ENCODE measurements at places on chromosomes 4 and X.

GRCh38 chr4:139333046-139333445 is 30.8 kb upstream of the NDUFC1 start:
- DNase-seq: no peak

GRCh38 chr4:38654273-38654672 is 9.7 kb upstream of the KLF3 start:
- DNase-seq: no peak

DNA sequence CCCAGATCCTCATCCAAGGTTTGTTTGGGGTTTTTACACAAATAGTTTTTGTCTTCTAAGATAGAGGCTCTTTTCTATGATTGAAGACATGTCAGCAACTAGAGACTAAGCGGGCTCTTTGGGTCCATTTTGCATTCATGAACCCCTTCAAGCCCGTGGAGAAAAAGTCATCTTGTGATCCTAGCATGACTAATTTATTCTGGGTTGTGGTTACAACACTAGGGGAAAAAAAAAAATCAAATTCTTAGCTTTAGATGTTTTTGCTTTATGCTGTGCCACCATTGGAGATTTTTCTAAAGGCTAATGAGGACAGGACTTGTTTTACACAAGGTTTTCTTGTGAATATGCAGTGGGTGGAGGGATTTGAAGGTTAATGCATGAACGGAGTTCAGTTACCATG is 440.0 kb downstream of the PCDH7 start:
- no peak for DNase-seq

- DNase-seq: no peak
Observed at GRCh38 chrX:40912166-40912565, 173.1 kb upstream of the USP9X start.

GRCh38 chrX:124736553-124737270 is 390.3 kb downstream of the SH2D1A start:
- DNase-seq: no peak

DNA sequence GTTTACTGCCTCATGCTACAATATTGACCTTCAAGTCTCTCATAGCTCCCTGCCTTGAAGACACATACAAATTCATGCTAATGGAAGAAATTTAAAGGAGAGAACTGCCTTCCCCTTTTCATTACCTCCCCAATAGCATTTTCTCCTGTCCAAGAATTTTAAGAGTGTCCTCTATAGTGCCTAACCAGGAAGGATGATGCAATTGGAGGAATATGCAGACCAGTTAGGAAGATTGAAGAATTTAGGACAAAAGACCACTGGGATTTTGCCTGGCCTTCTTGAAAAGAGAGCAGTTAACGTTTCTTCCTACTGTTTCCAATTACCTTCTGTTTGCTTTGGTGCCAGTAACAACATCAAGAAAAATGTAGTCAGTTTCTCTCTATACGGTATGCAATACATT is 443.9 kb downstream of the INPP4B start:
- DNase-seq: no peak

DNA sequence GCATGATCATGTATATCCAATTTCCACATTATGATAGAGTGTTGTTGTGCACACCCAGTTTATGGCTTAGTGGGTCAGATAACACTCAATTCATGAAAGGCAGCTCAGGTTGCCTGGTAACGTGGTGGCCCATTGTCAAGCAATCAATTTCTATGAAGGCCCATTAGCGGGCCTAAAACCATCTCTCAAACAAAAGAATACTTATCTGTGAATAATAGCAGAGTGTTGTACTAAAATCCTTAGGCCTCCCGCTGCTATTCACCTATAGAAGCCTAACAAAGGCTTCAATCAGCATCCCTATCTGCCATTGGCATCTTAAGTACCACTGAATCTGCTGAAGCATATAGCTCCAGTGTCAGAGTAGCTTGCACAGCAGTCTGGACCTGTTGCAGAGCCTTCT is 849.6 kb upstream of the POU3F4 start:
- DNase-seq: no peak
